Activated CD4-positive, alpha-beta T cell treated with anti-CD3 and anti-CD28 coated beads, Interleukin-2, amount 10 ng/mL, durations not matched to agents 24 days and 14 days (primary cell): ENCODE measurements at places on chromosomes 6 and 20. TPM values are rescaled to one million over a fixed set of nuclear protein-coding genes. Genes with fewer than 3 reads are reported as not detected.

- no peaks in the 10 kb centered on the region for H3K4me1 ChIP-seq
- peaks cover 39% of the 10 kb centered on the region for H3K27me3 ChIP-seq
Measured at GRCh38 chr6:138129190-138129589, 22.0 kb upstream of the PERP start.

GRCh38 chr6:170080828-170081371 is 210.0 kb downstream of the DLL1 start:
- H3K4me1 ChIP-seq = peaks cover 19% of the 10 kb centered on the region
- no peak for DNase-seq
- no peaks in the 10 kb centered on the region for H3K36me3 ChIP-seq
- no peak overlapping the region for H3K4me3 ChIP-seq
- peaks cover 8% of the 10 kb centered on the region for H3K27me3 ChIP-seq

- H3K36me3 ChIP-seq = no peaks in the 10 kb centered on the region
- peaks cover 43% of the 10 kb centered on the region for H3K27me3 ChIP-seq
- H3K4me3 ChIP-seq = no peak overlapping the region
- no peak for DNase-seq
Measured at GRCh38 chr6:43962458-43962857, 164.8 kb downstream of the MRPL14 start.

SMOC2 gene
- not detected in 2 replicates for total RNA-seq

EMILIN3 gene
- 0.58 and 0.73 TPM in 2 replicates for total RNA-seq
